HuH-7 (cell line): ENCODE measurements at places on chromosomes 2 and 18.
A peak's percentile ranks its signal among the peaks of the same experiment; 100 is the strongest.

GRCh38 chr2:57022496-57022895 lies 838.7 kb downstream of the CCDC85A start:
- no peak for DNase-seq

- no peak for DNase-seq
Observed at GRCh38 chr2:232887171-232887850, 17.2 kb downstream of the SNORC start.

GRCh38 chr2:127305990-127306585 lies 12.1 kb upstream of the ERCC3 start:
- DNase-seq, result no peak

- no peak for DNase-seq
Observed at GRCh38 chr2:174012347-174013314, 47.5 kb upstream of the SP3 start.

DNA sequence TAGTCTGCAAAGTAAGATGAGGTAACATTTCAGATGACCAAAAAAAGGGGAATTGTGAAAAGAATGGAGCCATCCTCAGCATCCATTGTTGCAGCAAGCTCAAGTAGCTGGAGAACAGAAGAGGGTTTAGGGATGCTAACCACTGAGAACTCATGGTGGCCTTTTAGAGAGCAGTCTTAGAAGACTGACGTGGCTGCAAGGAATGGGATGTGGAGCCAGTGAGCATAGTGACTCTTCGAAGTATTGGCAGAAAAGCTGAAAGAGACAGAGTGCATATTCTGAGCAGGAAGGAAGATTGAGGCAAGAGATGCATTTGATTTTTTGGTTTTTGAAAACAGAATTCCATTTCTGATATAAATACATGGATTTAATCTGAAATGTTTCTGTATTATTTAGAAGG lies 151.2 kb downstream of the UBE2E3 start:
- no peak for DNase-seq

DNA sequence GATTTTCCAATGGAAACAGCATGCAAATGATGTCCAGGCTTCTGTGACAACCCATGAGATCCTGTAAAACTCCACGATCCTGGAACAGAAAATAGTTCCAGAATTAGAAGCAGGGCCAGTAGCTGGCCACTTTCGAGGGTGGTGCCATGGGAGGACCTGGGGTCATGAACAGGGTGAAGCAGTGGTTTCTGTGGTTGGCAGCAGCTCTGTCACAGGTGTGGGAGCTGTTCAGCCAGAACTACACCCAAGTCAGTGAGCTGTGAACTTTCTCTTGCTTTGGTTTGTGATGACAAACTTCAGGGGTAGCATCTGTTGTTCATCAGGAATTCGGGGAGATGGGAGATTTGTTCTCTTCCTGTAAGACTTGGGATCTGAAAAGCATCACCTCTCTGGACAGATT lies 314.4 kb upstream of the NT5C1B start:
- DNase-seq, result no peak

- no peak for DNase-seq
Observed at GRCh38 chr2:48137829-48138228, 231.5 kb upstream of the FBXO11 start.

DNA sequence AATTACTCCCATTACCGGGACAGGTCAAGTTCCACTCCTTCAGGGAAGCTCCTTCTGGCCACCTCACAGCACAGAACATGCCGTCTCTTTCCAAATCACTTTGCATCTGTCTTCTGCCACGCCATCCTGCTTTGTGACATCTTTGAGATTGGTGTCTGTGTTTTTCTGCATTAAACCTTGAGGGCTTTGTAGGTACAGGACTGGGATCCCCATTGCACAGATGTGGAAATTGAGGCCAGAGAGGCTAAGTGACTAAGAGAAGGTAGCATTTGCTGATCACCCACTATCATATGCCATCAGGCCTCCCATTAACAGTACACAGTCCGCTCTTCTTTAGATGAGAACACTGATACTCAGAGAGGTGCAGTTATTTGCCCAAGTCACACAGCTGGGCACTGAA lies 9.5 kb upstream of the CYP27C1 start:
- DNase-seq, result no peak

- DNase-seq, result no peak
Observed at GRCh38 chr2:12202313-12203075, 456.1 kb downstream of the LPIN1 start.

- DNase-seq, result no peak
Observed at GRCh38 chr2:234111523-234111922, 61.0 kb downstream of the SPP2 start.

DNA sequence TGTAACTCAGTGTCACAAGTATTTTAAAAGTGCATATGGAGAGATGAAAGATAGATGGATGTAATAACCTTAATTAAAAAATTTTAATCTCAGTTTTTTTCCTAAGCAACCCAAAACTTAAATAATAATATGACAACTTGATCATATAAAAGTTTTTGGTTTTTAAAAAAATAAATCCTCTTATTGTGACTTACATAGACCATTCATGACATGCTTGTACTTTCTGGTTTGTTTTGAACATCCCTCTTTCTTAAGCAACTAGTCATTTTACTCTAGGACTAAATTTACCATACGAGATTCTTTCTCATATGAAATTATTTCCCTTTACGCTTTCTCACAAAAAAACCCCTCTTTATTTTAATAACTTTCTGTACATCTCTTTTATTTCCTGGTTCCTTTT lies 6.5 kb upstream of the PLA2R1 start:
- DNase-seq, result no peak

DNA sequence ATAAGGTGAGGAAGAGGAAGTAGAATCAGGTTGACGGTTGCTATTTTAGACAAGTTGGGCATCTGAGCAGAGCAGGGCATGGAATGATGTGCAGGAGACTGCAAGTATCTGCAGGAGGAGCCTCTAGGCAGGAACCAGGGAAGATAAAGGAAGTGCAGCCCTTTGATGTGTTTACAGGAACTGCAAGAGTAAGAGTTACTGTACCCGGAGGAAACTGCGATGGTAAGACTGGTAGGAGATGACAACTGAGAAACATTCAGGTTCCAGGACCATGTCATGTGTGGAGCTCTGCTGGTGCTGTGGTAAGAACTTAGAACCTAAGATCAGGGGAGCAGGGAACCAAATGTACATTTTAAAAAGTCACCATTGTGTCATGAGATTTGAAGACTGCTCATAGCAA lies 134.3 kb upstream of the STON1 start:
- no peak for DNase-seq

- DNase-seq, result no peak
Observed at GRCh38 chr2:98028931-98029717, 33.4 kb upstream of the TMEM131 start.

DNA sequence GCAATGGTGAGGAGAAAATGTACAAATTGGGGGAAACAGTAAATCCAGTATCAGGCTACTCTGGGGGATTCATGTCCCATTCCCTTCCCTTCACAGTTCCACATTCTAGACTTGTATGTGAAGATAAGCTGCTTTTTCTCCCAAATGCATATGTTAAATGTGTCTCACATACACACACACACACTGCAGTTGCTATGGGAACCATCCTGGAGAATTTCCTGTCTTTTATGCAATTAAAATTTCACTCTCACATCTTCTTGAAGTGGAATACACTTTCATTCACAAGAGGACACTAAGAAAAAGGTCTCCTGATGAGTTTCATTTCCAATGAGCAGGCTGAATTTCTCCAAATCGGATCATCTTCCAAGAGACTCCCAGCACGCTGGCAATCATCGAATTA lies 366.0 kb downstream of the LRATD1 start:
- DNase-seq, result no peak

- peak; percentile 56 for DNase-seq
Observed at GRCh38 chr18:12886498-12887126, 2.6 kb upstream of the PTPN2 start.
